ENCODE measurements at places on chromosomes 5 and 9.

- DNase-seq: no peak
Observed at GRCh38 chr9:69620731-69621130, 51.4 kb downstream of the APBA1 start.

DNA sequence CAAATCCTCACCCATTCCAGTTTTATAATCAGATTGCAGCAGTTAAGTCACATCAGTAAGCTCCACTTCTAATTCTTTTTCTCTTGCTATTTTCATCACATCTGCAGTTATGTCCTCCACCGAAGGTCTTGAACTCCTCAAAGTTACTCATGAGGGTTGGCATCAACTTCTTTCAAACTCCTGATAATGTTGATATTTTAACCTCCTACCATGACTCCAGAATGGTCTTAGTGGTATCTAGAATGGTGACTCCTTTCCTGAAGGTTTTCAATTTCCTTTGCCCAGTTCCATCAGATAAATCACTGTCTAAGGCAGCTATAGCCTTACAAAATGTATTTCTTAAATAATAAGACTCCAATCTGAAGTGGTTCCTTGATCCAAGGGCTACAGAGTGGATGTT is 53.8 kb upstream of the EDIL3 start:
- DNase-seq: no peak

DNA sequence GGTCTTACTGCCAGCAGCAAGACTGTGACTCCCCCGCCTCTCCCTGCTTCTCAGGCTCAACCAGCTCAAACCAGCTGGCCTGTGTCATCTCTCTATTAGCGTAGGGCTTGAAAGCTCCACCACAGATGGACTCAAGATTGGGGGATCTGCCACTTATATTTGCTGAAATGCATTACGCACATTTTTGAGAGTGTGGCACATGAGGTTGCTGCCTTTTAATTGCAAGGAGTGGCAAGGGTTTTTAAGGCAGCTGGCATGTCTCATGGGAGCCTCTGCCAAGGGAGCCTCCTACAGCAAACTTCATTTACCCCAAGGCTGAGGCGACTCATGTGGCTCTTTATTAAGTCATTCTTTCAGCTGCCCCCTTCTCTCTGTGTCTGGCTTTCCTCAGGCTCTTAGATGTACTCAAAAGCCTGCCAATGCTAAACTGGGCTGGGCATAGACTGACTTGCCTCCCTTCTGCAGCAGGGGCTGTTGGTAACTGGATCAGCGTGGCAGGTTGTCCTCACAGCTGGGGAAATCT is 219.3 kb downstream of the SMARCA2 start:
- DNase-seq: no peak

DNA sequence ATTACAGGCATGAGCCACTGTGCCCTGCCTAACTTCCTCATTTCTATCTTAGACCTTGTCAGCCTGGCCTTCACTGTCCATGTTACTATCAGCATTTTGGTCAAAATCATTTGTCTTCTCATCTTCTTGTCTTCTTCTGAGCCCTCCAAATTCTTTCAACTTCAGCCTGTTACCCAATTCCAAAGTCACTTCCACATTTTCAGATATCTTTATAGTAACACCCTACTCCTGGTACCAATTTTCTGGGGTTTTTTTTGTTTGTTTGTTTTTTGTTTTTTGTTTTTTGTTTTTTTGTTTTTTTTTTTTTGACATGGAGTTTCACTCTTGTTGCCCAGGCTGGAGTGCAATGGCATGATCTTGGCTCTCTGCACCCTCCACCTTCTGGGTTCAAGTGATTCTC is 90.3 kb upstream of the LARP1 start:
- no peak for DNase-seq

GRCh38 chr9:6771722-6772121 is 13.9 kb downstream of the KDM4C start:
- no peak for DNase-seq

DNA sequence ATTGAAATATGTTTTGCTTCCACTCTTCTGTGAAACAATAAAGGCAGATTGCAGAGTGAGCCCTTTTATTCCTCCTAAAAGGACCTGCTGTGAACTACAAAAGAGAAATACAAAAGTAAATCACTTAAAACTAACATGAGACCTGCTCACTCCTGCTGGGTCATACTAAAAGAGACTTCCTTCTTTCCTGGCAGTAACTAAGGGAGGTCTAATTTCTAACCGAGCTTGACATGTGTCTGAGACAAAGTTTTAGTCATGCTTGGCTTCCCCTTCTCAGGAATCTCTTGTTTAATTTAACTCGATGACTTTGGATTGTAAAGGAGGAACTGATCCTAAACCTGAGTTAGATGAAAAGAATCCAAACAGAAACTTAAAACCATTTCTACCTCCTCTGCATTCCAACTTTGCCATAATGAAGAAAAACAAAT is 86.4 kb upstream of the CDH6 start:
- no peak for DNase-seq

GRCh38 chr9:111645806-111646205 is 14.7 kb downstream of the DNAJC25 start:
- DNase-seq: no peak

GRCh38 chr5:41869151-41869723 is 988 bp downstream of the OXCT1 start:
- DNase-seq: peak; percentile 5

GRCh38 chr5:61272688-61273087 is 59.4 kb upstream of the ZSWIM6 start:
- DNase-seq: no peak

Data from CD4-positive, alpha-beta T cell treated with Interleukin-6 for 4 hours (primary cell).